Activated T-helper 9 cell treated with anti-CD3 and anti-CD28 coated beads, Interleukin-2, amount 50 U/mL, for 16 hours (primary cell): ENCODE measurements at places on chromosomes 6 and 20.
A peak's percentile ranks its signal among the peaks of the same experiment; 100 is the strongest.

- DNase-seq, result no peak
Measured at GRCh38 chr20:52975029-52975732, 3.0 kb downstream of the TSHZ2 start.

DNA sequence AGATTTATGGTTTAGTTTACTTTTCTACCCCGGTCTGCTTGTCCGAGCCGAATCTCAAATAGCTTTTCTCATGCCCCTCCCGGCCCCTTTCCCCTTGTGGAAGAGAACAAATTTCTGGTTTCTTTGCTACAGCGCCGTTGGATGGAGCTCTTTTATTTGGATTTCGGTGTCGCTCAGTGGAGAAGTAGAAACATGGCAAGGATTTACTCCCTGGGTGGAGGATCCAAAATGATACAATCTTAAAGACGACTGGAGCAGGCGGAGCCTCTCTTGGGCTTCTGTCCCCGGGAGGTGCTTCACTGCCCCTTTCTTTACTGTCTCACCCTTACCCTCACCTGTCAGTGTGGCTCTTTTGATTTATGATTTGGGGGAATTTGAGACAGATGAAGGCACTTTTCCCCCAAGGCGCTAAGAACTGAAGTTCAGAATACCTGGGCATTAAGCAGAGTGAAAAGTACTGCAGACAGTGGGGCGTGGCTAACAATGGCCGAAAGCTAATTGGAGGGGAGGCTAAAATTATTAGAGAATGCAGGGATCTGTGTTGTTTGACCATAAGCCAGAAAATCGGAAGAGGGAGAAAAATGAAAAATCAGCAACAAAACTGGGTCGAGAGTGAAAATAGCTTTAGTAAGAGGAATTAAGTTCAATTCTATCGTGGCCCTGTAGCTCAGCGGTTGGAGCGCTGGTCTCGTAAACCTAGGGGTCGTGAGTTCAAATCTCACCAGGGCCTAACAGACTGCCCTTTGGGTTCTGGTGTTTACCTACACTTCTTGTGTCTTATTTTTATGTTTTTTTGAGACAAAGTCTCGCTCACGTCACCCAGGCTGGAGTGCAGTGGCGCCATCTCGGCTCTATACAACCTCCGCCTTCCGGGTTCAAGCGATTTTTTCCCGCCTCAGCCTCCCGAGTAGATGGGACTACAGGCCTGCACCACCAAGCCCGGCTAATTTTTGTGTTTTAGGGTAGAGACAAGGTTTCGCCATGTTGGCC, 145.1 kb upstream of the ZNF184 start:
- no peak for DNase-seq

- DNase-seq, result no peak
Measured at GRCh38 chr6:113584767-113585166, 272.4 kb upstream of the MARCKS start.

- no peak for DNase-seq
Measured at GRCh38 chr6:84804720-84805119, 40.3 kb upstream of the TBX18 start.

GRCh38 chr6:119764927-119765681, 415.5 kb upstream of the MAN1A1 start:
- DNase-seq, result no peak

GRCh38 chr20:57315083-57315975, 14.3 kb upstream of the SPO11 start:
- DNase-seq, result no peak

- no peak for DNase-seq
Measured at GRCh38 chr6:75489025-75489424, 4.6 kb downstream of the FILIP1 start.

DNA sequence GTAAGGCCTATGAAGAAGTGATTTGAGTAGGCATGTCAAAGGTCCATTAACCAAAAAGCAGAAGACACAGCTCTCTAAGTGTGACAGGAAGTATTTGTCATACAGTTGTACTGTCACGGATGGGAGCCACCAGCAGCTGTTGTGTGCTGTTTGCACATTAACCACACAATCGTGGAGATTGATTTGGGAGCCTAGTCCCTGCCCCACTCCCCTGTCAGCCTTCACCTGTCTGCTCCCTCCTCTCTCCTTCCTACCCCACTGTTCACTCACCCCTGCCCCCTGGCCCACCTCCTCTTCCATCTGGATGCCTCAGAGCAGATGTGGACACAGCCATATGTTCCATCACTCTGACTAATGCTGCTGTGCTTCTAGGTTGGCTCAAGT, 124.7 kb upstream of the SPACA1 start:
- no peak for DNase-seq

DNA sequence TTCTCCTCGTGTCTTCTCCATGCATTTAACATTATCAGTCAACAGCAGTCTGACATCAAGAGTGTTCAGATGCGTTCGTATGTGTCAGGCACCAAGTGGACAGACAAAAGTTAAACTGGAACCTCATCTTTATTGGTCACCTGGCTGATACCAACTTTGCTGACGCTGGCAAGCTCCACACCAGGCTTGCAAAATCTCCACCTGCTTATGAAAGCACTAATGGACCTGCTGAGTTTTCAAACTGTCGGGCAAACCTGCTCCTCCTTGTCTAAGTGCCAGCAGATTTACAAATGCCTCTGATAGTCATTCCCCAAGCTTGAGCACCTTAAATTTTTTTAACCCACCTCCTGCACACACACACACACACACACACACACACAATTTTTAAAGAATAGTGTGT, 27.9 kb upstream of the DSP start:
- DNase-seq, result no peak

DNA sequence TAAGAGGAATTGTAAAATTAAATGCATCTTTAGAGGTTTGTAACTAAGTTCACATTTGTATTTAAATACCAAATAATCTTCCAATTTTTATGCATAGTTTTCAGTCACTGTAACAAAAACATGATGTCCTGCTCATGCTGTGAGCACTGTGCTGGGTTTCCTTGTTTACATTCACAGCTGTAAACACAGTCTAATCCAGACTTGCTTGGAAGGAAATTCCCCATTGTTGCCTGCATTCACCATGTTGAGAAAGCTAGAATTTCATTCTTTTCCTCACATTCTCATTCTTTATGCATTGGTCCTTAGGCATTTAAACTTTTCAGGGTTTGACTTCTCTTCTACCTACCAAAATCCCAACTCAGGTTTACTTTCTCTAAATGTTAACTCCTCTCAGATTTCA, 242.0 kb upstream of the TBX18 start:
- no peak for DNase-seq

GRCh38 chr20:2285613-2286012, 10.2 kb upstream of the TGM3 start:
- no peak for DNase-seq

DNA sequence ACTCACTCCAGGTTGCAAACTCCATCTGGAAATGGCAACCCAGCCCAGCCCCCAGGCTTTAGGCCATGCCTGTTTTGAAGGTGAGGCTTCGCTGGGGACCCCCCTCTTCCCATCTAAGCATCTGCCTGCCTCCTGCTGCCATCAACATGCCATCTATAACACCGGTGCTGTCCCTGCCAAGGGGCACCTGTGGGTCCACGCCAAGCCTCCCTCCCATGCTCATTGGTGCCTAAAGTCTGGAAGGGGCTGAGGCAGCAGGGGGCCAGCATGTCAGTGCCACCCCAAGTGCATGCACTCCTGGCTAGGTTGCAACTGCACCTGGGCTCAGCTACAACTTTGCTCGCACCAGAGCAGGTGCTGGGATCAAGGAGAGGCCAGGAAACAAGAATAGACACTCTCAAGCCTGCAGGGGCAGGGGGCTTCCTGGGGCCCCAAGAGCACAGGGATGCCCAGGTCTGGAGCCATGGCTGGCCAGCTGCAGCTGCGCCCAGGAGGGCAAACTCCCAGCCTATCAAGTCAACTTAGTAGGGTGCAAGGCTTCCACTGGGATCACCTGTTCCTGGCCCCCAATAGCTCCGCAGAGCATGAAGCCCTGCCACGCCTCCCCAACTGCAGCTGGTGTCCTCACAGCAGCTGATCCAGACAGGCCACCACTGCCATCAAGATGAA, 151.3 kb upstream of the HSF2 start:
- no peak for DNase-seq

GRCh38 chr20:34948030-34948429, 7.6 kb downstream of the GSS start:
- DNase-seq, result no peak

GRCh38 chr20:5509803-5510202, 193.0 kb upstream of the PROKR2 start:
- DNase-seq, result no peak

GRCh38 chr6:110185879-110186278, 5.7 kb downstream of the CDC40 start:
- DNase-seq, result no peak

GRCh38 chr20:58889798-58890517, 37.4 kb downstream of the GNAS start:
- no peak for DNase-seq

DNA sequence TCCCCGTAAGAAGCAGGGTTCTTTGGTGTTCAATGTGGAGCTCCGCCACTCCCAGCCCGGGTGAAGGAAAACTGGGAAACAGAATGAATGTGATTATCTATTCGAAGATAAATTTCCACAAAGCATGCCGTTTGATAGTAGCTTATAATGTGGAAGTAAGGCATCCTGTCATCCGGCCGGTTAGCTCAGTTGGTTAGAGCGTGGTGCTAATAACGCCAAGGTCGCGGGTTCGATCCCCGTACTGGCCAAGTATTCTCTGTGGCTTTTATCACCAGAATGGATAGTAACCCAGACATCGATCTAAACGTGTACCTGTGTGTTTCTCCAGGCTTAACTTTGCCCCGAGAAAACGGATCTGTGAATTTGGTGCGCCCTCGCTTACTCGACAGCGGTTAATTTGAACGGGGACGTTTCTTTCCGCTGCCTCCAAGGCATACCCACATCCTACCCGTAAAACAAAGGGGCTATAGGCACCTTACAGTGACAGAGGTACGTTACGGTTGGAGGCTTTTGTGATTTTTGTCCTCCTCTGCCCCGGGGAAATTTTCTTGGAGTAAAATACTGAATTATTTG, 215.2 kb upstream of the ZNF184 start:
- DNase-seq, result peak; percentile 75

DNA sequence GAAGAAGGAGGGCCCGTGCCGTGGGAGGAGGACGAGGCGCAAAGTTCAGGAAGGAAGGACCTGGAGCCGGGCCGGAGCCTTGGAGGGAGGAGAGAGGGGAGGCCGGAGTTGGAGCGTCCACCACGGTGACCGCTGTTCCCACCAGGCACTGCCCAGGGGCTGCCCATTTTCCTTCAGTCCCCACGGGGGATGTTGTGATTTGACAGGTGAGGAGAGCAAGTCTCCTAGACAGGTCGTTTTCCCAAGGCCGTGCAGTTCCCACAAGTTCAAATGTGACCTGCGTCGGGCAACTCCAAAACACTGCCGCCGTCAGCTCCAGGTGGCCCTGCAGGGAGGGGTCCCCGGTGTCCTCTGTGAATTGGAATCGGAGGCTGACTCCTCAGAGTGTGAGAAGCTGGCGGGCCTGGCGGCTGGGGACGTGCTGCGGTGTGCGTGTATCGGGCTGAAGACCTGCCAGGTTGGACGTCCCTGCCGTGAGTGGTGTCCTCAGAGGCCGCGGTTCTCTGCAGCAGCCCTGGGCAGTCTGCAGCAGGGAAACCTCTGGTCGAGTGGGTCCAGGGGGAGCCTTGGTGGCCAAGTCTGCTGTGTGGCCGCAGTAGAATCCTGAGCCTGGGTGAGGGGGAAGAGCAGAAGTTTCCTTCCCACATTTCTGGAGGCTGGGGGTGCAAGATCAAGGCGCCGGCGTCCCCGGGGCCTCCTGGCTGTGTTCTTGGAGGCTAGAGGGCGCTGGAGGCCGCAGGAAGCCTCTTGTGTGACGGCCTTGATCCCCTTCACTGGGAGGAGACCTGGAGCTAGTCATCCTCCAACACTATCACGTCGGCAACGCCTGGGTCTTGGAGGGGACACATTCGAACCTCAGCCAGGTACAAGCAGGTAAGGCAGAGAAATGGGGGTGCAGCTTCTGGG, 115.1 kb upstream of the FRMD1 start:
- no peak for DNase-seq

DNA sequence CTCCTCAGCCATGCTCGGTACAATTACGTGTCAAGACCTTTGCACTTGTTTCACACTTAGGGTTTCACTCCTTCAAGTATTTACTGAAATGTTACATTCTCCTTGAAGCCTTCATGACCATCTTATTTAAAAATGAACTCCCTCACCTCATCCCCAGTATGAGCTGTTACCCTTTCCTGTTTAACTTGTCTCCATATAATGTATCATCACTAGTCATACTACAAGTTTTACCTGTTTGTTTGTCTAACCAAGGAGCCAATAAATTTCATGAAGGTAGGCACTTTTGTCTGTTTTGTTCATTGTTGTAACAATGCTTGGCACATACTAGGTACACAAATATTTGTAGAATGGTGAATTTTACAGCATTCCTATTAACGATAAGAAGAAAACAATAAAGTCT, 46.1 kb upstream of the MTRF1L start:
- DNase-seq, result no peak

DNA sequence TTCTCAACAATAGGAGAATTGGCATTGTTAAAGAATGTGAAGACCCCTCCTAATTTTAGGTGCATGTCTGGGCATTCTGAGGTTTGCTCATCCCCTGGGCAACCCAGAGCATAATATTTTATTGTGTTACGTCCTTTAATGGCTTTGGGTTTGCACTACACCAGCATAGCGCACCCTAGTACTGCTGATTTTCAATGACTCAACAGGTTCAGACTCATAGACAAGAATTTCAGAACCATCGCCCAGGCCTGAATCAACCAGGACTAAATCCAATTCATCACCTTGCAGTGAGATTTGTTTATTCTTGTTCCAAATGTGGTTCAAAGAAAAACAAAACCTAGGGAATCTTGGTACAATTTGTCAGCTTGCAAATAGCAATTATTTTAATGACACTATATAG, 137.8 kb upstream of the PHACTR1 start:
- no peak for DNase-seq

DNA sequence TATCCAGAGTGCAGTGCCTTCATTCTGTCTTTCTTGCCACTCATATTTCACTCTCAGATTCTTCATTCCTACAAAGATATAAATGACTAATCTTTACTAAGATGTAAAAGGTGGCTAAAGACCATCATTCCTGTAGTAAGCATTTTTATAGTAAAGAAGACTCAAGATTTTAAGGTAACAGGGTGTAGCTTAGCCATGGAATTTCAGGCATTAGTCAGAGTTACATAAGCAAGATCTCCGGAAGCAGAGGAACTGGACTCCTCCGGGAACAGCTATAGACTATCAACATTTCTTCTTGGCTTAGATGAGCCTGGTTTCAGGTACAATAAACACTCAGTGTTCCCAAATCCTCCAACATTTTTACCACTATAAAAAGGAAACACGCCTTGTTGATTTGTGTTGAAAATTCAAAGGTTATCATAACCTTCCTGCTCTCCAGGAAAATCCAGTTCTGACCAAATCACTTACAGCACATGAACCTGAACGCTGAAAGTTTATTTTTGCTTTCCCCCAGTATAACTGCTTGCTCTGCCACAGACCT, 23.7 kb downstream of the SERPINB1 start:
- DNase-seq, result no peak
